Hypothalamus (tissue), 51 donors: ENCODE measurements at places on chromosomes 3 and 15.

GRCh38 chr3:136658946-136659682, 93.1 kb downstream of the STAG1 start:
- DNase-seq, result no peak

GRCh38 chr3:151135541-151136337, 50.3 kb downstream of the MED12L start:
- no peak for DNase-seq

DNA sequence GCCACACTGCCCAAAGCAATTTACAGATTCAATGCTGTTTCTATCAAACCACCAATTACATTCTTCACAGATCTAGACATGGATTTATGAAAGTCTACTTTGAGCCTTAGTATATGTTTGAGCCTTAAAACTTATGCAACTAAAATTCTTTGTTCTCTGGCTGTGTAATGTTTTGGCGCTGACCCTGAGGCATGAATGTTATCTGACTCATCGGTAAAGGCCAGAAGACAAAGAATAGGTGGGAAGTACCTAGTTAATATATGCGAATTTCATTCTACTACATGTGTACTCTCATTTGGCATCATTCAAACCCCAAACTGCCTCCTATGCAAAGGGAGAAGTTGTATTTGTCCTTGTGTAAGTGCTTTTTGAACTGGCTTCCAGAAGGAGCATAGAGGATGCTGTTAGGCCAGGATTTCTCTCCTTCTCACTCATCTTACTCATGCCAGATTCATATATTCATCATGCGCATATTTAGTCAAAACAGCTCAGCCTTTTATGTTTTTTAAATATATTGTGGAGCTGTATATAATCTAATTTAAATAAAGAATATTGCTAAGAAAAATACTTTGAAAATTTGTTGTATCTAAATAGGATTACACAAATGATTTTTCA, 204.2 kb downstream of the NFKBIZ start:
- DNase-seq, result no peak

- DNase-seq, result no peak
Measured at GRCh38 chr15:37372064-37372463, 271.7 kb upstream of the MEIS2 start.

DNA sequence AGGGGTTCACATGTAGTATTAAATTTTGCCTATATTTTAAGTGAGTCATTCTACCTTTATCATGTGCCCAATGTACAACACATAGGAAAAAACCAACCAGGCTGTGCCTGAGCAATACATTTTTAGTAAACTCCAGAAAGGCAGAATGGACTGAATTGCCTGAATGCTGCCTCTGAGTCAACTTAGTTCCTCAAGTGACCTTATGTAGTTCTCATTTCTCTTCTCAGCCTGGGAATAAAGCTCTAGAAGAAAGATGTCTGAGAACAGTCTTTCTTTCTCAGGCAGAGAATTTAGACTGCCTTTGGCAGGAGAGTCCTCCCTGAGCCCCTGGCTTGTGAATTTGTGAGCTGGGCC, 13.0 kb downstream of the ST3GAL6 start:
- DNase-seq, result no peak

- DNase-seq, result no peak
Measured at GRCh38 chr3:124981472-124981871, 46.9 kb upstream of the MUC13 start.

GRCh38 chr15:63553388-63553791, 43.8 kb upstream of the FBXL22 start:
- no peak for DNase-seq

GRCh38 chr15:56064152-56064551, 70.7 kb upstream of the NEDD4 start:
- DNase-seq, result no peak

- no peak for DNase-seq
Measured at GRCh38 chr3:178629430-178630178, 93.4 kb downstream of the KCNMB2 start.

DNA sequence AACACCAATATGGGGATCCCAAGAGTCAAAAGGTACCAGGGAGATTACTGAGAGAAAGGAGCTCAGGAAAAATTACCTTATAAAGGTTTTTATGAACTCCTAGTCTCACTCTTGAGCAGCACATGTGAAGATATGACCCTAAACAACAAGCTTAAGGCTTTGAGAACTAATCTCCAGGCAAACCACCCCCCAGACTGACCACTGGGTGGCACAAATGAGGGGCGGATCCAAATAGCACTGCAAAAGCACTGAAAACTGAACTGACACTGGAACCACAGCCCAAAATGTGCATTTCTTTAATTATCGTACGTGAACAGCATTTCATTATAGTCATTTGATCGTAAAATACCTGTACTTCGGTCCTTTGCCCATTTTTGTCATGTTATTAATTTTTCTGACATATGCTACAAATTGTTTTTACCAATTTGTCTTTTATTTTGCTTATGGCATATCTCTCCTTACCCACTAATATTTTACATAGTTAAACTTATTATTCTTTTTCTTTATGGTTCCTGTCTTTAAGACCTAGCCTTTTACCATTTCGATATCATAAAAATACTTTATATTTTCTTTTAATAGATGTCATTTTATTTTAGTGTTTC, 31.5 kb upstream of the TFDP2 start:
- peak; percentile 9 for DNase-seq

GRCh38 chr15:75380773-75381172, 12.4 kb upstream of the MAN2C1 start:
- no peak for DNase-seq

DNA sequence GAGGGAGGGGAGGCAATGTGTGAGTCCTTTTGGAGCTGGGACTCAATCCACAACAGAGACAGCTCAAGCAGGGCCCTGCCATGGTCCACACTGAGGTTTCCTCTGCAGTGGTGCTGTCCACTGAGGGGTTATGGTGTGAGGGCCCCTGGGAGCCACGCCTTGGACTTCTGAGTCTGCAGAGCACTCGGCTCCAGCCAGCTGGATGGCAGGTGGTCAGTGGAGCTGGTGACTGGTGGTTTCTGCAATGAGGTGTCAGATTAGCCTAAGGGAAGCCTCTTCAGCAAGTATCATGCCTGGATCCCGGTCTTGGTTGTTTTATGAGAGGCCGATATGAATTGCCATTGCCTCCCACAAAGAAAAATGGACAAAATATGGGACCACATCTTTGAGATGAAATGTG, 21.7 kb downstream of the LSM3 start:
- no peak for DNase-seq
